ENCODE measurements at places on chromosomes 12 and 14.

GRCh38 chr12:24997970-24998582 is 49.2 kb upstream of the BCAT1 start:
- no peak for DNase-seq

GRCh38 chr12:41653386-41654326 is 465.5 kb downstream of the PDZRN4 start:
- no peak for DNase-seq

GRCh38 chr12:113467142-113467501 is 4.5 kb downstream of the LHX5 start:
- DNase-seq = no peak

DNA sequence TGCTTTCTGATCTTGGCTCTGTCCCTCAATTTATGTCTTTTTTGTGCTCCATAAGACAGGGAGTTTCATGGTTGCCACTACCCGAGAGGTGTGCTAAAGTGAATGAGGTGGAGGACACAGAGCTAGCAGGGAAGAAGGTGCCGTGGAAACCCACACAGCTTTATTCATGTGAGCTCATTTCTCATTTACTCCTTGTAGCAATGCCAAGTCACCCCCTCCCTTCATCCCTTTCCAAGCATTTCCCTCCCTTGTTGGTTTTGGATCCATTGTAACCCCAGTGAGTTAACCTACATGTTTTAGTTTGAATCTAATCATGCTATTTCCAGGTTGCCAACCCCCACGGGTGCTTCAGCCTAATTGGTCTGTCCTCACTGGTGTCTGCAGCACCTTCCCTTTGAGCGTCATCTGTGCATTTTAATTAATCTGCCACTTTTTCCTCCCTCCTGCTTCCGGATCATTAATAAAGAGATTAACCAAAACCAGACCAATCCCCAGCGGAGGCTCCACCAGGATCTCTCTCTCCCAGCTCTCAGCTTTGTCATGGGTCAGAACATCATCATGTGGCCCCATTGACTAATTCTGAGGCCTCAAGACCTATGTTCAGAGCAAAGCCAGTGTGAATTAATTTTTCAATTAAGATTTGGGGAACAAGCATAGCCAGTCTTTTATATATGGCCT is 56.2 kb downstream of the NTF3 start:
- DNase-seq = no peak

DNA sequence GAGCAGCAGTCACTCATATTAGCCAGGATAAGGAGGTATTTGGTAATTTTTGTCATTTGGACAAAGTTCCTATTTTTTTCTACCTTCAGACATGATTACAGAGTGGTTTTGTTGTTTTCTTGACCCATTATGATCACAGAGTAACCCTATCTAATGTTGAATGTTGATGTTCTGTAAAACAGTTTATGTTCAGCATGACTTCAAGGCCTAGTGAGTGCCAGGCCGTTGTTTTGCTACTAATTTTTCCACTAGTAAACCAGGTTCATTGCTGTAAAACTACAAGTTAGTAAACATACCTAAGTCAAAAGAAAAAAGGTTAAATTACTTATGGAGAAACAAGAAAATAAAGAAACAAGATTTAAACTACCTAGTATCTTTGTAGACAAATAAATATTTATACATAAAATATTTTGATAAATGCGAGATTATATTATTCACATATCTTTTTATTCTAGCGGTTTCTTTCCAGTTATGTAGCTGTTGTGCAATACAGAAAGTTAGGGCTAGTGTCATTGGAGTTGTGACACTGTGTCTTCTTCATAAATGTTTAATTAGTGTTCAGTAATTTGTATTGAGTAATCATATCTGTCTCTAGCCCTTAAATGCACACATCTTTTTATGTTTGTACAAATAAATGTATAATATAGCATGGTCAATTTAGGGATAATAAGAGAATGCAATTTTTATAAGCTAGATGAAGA is 16.5 kb downstream of the ETNK1 start:
- DNase-seq = no peak

- no peak for DNase-seq
These were observed 30.8 kb upstream of the HSPB8 start for GRCh38 chr12:119147847-119148448.

- DNase-seq = peak; percentile 60
These were observed 2.6 kb upstream of the BCL11B start for GRCh38 chr14:99274346-99275221.

GRCh38 chr14:29035134-29035533 is 268.5 kb downstream of the FOXG1 start:
- no peak for DNase-seq

GRCh38 chr14:104800771-104801519 is at the start of gene ZBTB42:
TSS of gene ZBTB42 (plus strand) at chr14:104801101. CDS start at chr14:104801198, 97 bp downstream.
- DNase-seq = peak; percentile 80

DNA sequence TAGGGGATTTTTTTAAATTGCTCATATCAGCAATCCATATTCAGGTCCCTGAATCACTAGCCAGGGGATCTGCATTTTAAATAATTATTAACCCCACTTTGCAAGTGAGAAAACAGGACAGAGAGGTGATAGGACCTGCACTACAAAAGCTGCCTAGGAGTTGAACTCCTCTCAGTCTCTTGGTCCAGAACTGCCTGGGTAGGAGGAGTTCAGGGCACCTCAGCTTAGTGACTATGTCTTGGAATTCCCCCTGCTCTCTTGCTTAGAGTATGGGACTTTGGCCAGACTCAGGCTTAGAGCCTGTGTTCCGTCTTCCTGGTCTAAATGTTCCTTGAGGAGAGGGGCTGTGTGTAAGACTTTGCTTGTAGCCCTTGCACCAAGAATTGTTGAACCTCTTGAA is 68.2 kb upstream of the WSCD2 start:
- DNase-seq = no peak

DNA sequence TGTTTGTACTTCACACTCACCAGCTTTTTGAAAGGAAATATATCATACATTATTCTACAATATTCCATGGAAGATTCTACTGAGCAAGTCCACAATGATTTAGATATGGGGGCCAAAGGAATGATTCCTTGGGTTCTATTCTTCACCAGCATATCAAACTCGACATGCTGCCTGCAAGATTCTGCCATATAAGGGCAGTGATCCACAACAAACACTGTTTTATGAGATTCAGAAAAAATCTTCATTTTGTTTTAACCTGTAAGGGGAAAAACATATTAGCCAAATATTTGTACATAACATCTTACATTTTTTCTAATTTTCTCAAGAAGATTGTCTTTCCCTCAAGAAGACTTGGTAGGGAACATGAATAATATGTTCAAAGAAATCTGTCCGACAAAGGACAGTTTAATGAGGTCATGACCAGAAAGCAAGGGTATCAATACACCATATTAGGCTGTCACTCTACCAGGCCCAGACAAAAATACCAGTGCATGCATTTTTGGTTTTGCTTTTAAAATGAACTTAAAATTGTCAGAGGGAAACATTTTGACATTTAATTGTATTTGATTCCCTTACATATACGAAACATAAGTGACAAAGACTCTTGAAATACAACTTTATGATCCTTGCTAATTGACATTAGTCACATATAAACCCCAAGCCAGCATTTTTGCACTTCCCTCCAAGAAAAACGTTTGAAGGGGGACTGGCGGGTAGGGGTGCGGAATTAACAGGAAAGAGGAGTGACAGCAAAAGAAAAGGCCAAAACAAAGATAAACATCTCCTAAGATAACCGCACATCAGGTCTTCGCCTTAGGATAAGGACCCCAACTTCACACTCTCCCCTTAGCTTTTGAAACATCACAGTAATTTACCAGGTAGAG is 980 bp downstream of the INTS13 start:
- DNase-seq = peak; percentile 16

DNA sequence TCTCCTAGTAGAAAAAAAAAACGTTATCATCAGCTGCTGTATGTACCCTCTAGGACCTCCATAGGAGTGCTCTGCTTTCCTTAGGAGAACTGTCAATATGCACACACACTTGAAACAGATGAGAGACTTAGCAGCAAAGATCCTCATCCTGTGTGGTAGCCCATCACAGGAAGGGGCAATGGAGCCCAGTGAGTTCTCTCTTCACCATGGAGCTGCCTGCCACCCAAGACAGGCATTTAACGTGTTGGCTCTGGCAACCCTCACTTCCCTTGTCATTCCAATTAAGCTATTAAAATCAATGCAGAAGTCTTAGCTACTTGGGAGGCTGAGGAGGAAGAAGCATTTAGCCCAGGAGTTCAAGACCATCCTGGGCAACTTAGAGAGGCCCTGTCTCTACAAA is 64.8 kb upstream of the PLEKHA5 start:
- no peak for DNase-seq

DNA sequence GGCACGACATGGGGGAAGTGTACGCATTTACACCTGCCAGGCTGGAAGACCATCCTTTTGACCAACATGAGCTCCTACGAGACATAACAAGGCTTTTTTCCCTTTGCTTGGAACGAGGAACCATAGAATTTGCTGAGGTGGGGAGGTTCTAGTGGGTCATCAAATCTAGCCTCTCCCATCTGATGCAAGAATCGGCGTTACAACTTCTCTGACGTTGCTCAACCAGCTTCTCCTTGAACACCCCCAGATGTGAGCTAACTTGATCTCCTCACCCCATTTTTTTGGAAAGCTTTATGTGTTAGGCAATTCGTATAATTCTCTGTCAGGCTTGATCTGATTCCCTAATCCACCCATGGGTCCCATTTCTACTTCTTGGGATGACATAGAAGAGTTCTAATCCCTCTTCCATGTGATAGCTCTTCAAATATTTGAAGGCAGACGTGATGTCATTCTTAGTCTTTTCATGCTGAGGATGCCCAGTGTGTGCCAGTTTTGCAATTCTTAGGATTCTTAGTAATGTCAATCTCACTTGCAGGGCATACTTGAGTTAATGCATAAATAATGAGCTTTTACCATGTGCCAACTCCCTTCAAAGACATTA is 163.6 kb upstream of the PARP11 start:
- no peak for DNase-seq

DNA sequence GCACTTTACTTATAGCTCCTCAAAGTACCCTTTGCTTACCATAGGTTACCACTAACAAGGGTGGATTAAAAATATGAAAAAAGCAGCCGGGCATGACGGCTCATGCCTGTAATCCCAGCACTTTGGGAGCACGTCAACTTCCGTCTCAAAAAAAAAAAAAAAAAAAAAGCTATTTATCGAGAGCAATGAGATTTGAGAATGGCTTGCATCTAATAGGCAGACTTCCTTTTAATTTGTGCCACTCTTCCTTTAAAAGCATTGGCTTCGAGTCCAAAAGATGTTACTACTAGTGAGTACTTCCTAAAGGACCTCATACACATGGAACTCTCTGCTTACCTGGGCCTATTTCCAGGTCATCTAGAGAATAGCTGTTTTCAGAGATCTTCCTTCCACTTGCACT is 38.5 kb upstream of the CERS5 start:
- DNase-seq = no peak

DNA sequence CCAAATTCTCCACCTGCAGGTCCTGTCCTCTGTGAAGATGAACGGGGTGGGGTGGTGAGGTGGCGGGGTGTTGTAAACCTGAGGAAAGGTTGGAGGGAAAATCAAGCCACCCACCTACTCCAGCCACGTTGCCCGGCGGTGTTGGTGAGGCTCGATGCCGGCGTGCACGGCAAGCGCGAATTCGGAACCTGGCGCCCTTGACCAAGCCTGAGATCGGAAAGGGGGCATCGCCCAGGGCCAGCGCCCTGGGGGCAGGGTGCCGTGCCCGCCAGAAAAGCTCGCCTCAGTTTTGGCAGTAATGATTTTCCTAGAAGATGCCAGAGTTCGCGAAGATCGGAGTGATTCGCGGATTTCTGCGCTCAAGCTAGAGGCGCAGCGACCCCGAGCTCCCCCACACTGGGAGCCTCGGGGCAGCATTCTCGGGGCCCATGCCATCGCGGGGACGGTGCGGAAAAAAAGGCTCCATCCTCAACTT is 817 bp downstream of the STXBP6 start:
- no peak for DNase-seq

- no peak for DNase-seq
These were observed 63.1 kb upstream of the ESRRB start for GRCh38 chr14:76312821-76313220.

GRCh38 chr12:80763874-80764273 is 47.2 kb downstream of the MYF5 start:
- DNase-seq = no peak

DNA sequence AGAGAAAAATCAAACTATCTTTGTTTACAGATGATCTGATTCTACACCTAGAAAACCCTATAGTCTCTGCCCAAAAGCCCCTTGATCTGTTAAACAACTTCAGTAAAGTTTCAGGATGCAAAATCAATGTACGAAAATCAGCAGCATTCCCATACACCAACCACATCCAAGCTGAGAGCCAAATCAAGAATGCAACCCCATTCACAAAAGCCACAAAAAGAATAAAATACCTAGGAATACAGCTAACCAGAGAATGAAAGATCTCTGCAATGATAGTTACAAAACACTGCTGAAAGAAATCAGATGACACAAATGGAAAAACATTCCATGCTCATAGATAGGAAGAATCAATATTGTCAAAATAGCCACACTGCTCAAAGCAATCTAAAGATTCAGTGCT is 265.7 kb downstream of the AEBP2 start:
- no peak for DNase-seq

DNA sequence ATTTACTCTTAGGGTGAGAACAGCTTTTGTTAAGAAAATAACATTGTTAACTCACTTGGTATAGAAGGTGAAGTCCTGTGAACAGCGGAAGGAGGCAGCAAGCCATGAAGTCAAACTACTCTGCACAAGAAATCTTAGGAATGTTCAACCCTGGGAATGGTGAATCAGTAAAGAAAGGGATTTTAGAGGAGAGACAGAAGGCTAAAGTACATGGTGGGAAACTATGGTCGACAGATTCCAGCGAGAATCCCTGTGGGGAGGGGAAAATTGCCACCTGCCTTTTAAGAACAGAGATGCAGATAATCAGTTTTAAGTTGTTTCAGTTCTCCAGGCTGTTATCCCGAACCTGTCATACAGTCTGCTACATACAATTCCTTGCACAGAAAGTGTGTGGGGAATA is 63.2 kb upstream of the PTPRR start:
- no peak for DNase-seq

DNA sequence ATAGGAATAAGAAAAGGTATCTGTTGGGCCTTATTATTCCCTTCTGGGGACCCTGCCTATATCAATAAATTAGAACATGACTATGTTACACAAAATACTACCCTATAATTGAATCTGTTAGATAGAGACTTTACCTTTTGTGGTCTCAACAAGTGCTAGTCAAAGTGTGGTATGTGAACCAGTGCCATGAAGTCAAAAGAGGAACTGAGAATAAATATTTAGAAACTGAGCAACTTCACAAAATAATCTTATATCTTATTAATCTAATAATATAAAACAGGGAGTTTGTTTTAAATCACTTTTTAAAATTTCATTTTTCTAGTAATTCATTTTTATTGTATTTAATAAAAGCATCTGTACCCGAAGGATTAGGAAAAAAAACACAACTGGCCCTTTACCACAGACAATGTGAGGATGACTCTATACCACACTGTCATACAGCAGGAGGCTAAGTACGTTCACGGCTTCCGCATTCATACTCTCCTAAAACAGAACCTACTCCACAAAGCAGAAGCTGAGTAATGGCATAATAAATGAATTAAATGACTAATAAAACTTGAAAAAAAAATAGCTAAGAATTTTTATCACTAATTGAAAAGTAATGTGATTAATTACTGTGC is 42.1 kb downstream of the SEC23A start:
- DNase-seq = no peak

Measured in activated CD4-positive, alpha-beta T cell treated with anti-CD3 and anti-CD28 coated beads, Interleukin-2, amount 10 ng/mL, durations not matched to agents 7 days and 5 days (primary cell).